ENCODE measurements at places on chromosomes 11 and 22. TPM values are rescaled to one million over a fixed set of nuclear protein-coding genes. Genes with fewer than 3 reads are reported as not detected.

- no peak for DNase-seq
Observed at GRCh38 chr11:96486890-96487611, 97.2 kb downstream of the JRKL start.

The MS4A15 gene
- 1.5 TPM for total RNA-seq

DNA sequence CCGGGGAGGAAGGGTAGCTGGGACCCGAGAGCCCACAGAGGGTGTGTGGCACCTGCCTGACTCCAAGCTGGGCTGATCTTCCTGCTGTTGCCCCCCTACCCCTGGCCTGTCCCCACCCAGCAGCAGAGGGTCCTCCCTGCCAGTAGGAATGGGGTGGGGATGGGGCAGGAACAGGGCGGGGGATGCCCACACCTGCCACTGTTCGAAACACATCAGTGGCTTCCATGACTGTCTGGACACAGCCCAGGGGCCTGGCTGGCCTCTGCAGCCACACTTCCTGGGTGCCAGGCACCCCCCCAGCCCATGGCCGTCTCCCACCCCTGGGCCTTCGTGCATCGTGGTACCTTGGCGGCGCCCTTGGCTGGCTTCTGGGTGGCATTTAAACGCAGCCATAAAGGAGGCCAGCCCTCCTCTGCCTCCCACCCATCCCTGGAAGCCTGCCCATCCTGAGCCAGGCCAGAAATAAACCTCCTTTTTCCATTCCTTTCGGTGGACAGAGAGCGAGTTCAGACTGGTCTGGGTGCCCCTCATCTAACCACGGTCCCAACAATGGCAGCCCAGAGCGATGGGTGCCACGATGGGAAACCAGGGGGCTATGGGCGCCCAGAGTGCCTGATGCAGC is 745 bp upstream of the SHISAL1 start:
- DNase-seq, result no peak

- no peak for DNase-seq
Observed at GRCh38 chr11:24925091-24925490, 428.2 kb downstream of the LUZP2 start.

DNA sequence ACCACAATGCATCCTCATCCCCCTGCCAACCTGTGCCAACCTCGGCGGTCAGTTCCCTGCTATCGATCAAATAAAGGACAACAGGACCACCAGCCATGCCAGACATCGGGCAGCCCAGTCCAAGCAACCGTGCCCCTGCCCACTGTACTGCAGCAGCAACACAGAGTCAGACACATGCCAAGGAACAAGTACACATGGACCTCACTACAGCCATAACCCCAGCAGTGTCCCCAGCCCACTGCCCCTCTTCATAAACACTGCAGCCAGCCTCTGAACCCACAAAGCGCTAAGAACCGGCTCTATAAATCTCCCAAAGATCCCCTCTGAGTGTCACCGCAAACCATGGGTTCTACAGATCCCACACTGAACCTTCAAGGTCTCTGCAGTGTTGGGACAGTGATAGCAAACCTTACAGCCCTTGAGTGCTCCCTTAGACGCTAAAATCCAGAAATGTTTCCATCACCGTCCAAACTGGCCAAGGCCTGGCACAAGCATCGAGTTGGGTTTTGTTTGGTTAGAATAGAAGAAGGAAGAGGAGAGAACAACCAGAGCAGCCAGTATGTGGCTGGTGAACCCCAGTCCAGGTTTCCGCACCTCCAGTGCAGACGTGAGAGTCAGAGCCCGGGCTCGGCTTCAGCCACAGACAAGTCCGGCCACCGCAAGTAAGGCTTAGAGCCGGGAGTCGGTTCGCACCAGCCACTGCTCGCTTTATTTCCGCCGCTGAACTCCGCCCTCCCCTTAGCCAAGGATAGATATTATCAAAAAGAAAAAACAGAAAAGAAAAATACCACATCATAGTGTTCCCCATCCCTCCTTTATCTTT is 7.9 kb downstream of the PAX6 start:
- DNase-seq, result no peak

DNA sequence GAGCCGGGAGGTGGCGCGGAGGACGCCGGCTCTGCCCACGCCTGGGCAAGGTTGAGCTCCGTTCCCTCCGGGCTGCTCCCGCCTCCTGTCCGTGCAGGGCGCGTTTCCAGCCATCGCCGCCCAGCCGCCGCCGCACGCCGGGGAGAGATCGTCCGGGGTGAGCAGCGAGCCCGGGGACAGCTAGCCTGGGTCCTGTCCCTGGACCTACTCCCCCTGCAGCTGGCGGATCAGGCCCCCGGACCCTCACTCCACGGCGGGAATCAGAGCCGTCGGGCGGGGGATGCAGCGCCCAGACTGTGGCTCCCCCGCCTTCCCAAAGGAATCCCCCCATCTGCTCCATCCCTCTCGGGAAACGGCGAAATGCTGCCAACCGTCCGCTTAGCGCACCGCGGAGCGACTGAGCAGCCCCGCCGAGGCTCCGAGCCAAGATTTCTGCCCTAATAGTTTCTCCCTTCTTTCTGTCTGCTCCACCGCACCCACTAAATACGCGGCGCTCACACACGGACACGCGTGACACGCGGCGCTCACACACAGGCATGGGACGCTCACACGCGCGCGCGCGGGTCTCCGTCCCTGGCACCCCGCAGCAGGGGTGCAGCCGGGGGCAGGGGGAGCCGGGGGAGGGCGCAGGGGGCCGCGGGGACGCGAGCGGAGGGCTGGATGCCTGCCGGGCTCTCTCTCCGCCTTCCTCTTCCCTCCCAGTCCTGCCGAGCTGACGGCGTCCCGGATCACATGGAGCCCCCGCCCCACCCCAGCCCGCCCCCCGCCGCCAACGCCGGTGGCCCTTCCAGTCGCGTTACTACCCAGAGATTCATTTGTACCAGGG is at the start of gene KCNJ5:
TSS of gene KCNJ5 (plus strand) at position 814 of the 826 bp plus-strand sequence. CDS start 19,918 bp downstream, outside the sequence.
- DNase-seq, result no peak

The CBY1 gene
- total RNA-seq, result 27.6 TPM

Data from HCT116 (cell line).